ENCODE measurements at places on chromosomes 2 and 18. TPM values are rescaled to one million over a fixed set of nuclear protein-coding genes. Genes with fewer than 3 reads are reported as not detected.

DOCK10 gene
- 32.1 TPM for polyA plus RNA-seq

LPIN1 gene
- 13.3 TPM for polyA plus RNA-seq

ABCB11 gene
- 0.03 TPM for polyA plus RNA-seq

CDH19 gene
- polyA plus RNA-seq: 0.38 TPM

GALR1 gene
- polyA plus RNA-seq: under 0.01 TPM

NEDD4L gene
- 4.0 TPM for polyA plus RNA-seq

DNA sequence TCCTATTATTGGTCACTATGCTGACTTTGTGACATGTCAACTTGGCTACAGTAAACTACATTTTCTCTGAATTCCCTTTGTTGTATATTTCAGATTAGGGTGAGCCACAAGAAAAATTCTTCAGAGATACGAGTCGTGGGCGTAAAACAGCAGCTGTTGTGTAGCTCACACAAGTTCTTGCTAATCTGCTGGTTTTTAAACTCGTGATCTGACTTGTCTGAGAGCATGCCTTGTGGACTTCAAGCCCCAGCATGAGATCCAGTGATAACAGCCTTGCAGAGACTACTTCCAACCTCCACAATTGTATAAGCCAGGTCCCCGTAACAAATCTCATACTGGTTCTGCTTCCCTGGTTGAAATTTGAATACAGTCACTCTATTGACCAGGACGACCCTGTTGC, 259.8 kb upstream of the LYPD1 start:
- no peak for DNase-seq

DNA sequence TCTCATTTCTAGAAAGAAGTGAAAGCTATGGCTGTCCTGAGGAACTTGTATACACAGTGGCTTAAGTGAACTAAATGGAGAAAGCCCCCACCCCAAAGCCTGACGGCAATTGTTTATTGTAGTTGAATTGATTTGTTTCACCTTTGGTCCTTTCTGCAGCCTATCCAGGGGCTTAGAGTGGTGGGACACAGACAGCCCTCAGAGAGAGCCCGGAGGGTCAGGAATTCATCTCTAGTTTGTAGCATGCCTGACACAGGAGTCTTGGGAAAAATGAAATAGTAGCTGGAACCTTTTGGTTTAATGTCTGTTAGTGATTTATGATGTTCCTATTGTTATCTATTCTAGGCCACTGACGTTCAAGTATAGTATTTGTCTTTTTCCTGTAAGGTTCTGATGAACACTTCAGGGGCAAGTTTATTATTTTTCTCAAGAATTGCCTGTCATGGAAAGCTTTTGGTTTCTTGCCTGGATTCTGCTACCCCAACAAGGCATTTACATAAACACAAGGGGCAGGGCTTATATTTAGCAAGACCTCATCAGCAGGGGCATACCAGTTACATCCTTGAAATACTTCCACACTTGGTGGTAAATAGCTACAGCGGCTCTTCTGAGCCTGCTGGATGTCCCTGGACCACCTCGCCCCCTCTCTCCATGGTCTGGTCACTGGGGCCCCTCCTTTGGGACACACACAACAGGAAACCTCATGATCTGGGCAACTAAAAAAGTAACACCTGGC, 44.4 kb downstream of the KCNE4 start:
- no peak for DNase-seq

DNA sequence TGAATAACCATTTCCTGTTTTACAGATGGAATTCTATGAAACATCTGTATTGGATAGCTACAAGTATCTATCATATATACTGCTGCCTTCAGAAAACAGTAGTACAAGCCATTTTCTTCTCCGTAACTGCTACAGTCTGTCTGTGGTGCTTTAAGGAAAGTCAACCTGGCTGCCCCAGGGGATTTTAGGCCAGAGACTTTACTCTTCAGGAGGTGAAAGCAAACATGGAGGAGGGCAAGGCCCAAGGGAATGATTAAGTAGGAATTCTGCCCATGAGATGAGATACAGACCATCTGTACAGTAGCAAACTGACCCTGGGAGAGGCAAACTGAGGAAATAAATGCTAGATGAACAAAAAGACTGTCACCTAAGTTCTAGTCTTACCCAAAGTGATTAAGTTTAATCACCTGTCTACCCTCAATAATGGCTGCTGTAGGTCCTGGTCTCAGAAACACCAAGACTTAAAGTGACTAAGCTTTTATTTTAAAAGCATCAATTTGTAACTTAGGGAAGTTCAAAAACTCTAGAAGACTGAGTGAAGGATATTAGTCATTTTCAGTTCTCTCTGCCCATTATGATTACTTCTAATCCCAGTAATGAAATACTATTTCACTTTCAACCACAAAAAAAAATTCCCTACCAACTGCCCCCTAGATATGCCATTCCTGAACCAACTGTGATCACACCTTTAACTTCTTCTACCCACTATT, 14.8 kb downstream of the MBD2 start:
- no peak for DNase-seq

DNA sequence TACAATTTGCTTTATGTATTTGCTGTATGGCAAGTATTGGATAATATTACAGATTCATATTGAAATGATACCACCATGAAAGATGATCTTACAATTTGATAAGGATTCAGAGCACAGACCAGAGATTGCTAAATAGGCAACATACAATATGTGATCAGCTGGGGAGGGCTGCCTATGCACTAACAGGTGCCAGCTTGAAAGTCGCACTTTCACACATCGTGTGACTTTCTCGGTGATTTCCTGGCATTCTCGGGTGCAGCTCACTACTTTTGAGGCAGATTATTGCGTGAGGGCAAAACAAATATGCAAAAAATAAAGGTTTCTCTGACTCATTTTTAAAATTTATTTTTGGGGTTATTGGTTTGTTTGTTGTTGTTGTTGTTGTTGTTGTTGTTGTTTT, 36.0 kb downstream of the RBMS1 start:
- no peak for DNase-seq

DNA sequence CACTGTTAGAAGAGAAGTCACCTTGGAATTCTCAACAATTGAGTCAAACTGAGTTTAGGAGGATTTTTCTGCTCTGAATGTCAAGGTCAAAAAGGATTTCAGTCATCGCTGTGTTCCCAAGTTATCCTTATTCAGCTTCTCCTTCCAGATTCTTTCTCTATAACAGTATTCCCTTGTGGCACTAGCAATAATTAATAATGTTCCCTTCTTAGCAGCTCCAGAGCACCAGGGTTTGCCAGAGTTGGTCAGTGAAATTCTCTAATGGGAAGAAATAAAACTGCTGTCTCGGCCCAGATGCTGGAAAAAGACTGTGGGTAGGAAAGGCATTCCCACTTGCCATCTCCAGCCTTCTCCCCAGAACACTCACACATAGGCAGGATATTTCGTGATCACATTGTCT, 836.0 kb upstream of the PIK3C3 start:
- DNase-seq: no peak

- DNase-seq: no peak
Observed at GRCh38 chr2:101843048-101843447, 145.5 kb downstream of the MAP4K4 start.

GRCh38 chr2:3177891-3178577, 199.6 kb downstream of the EIPR1 start:
- DNase-seq: no peak

DNA sequence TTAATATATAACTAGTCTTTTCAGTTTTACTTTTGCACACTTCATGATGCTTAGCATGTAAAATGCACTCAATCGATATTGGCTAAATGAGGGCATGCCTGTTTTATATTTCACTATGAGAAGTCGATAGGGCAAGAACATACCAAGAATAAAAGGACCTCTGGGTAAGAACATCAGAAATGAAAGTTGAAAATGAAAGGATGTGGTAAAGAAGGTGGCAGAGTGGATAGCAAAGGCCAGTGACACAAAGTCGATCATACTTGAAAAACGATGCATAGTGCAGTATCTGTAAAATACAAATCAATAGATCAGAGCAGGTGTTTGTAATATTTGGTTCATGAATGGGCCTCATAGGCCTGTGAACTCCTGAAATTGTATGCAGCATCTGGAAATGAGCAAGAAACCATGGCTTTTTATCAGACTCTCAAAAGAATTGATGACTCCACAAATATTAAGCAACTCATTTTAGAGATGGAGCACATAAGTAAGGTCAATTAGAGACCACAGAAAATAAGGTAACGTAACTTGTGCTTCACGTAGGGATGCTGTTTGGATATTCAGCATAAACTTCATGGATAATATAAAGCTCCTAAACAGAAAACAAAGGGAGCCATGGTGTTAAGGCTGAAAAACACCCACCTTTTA, 653.4 kb downstream of the NYAP2 start:
- no peak for DNase-seq

DNA sequence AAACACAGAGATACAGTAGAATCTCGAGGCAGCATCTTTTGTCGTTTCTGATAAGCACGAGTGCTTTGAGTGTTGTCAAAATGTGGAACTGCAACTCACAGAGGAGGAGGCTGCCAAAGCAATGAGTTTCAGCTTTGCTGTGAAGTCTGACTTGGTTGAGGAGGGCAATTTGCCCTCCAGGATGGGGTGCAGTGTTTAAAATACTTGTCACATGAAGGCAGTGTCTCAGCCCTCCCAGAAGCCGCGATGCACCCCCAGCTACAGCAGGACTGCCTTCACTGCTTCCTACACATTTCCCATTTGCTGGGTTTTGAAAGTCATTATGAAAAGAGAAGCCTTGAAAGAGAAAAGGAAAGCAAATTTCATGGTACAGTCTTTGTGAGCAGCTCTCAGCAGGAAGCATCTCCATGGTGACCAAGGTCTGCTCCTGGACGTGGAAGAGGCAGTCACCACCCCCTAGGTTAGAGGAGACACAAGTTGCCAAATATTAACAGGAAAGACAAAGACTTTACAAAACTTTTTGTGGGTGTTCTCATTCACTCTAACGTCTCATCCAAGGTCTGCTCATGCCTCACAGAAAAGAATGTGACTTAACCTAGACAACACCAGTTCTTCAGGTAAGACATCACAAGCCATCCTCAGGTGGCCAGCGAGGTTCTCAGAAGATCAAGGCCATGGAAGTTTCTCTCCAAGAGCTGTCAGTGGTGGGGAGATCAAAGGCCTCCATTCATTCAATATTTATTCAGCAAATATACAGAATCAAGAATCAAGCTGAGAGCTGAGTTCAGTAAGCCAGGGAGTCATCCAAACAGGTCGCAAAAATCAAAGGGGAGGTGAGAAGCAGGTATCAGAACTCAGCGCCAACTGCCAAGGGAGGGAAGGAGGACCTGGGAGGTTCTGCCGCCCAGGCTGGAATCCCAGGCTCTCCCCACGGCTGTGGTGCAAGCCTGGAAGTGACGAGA, 476.0 kb downstream of the EIPR1 start:
- DNase-seq: no peak

DNA sequence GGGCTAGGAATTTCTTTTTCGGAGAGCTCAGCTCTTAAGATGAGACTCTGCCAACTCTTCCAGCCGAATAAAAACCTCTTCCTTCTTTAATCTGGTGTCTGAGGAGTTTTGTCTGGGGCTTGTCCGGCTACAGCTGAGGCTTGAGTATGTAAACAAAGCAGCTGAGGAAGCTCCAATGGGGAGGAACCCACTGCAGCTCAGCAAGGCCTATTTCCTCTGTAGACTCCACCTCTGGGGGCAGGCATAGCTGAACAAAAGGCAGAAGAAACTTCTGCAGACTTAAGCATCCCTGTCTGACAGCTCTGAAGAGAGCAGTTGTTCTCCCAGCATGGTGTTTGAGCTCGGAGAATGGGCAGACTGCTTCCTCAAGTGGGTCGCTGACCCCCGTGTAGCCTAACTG, 838.7 kb downstream of the CCDC85A start:
- no peak for DNase-seq

GRCh38 chr2:108022628-108023027, 36.3 kb downstream of the SLC5A7 start:
- no peak for DNase-seq

- DNase-seq: no peak
Observed at GRCh38 chr2:96325884-96326255, 753 bp downstream of the ITPRIPL1 start.

- no peak for DNase-seq
Observed at GRCh38 chr18:58896268-58896667, 31.6 kb downstream of the ZNF532 start.

DNA sequence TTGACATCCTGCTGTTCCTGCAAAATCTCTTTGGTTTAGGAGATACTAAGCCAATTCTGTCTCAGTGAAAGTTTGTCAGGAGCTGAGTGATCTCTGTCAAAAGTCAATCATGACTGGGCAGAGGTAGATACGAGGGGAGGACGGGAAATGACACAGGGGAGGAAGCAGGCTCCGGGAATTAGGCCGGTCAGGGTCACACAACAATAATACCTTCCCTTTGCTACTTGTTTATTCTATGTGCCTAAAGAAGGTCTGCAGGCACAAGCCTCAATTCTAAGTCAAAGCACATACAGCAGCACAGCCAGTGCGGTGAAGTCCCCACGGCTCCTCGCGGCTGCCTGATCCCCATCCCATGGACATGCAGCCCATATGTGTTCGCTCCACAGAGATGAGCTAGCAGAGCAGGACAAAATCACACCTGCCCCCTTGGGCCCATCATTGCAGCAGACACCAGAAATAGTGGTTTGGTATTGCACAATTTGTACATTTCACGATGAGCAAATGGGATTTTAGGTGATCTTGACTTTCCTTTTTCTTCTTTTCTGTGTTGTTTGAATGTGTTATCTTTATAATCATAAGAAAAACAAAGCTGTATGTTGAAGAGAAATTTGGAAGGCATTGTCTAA, 141.4 kb downstream of the VAPA start:
- no peak for DNase-seq

DNA sequence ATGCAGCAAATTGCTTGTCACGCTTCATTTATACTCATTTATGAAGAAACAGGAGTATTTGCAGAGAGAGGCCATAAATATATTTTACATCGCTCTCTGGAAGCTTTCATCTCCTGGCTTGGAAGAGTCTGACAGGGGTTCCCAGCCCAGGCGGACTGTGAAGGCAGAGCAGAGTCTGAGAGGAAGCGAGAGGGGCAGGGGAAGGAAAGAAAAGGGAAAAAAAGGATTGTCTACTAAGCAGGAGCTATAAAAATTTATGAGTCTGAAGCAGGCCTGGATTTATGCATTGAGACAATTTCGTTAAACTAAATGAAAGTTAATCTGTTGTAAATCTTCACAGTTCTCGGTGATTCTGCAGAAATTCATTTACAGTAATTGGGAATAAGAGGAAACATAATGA, 143.9 kb upstream of the GYPC start:
- DNase-seq: no peak
